Articular chondrocyte of knee joint (primary cell): ENCODE measurements at places on chromosomes 12 and 14. TPM values are rescaled to one million over a fixed set of nuclear protein-coding genes. Genes with fewer than 3 reads are reported as not detected.

CDKN3 gene
- 61.0 and 73.4 TPM in 2 replicates for total RNA-seq

SERPINA1 gene
- 15.8 and 81.4 TPM in 2 replicates for total RNA-seq

SLC39A9 gene
- 112 and 114 TPM in 2 replicates for total RNA-seq

KRT79 gene
- total RNA-seq = not detected in 2 replicates

CARMIL3 gene
- total RNA-seq = 0.22 and 0.52 TPM in 2 replicates

RGS6 gene
- total RNA-seq = not detected in 2 replicates

HOXC10 gene
- total RNA-seq = 12.4 and 14.1 TPM in 2 replicates

TSHR gene
- under 0.01 and 0.13 TPM in 2 replicates for total RNA-seq

SAMD15 gene
- 6.3 and 8.5 TPM in 2 replicates for total RNA-seq

OTOGL gene
- total RNA-seq = 0.11 and 0.26 TPM in 2 replicates

PTPRQ gene
- 0.43 and 2.4 TPM in 2 replicates for total RNA-seq

TMEM121 gene
- total RNA-seq = 6.5 and 7.7 TPM in 2 replicates

CCDC85C gene
- total RNA-seq = 7.7 and 12.3 TPM in 2 replicates

MMP17 gene
- total RNA-seq = 0.86 and 1.3 TPM in 2 replicates

GSC gene
- total RNA-seq = 7.7 and 12.0 TPM in 2 replicates
